ENCODE measurements at places on chromosomes 7 and 10.

- no peak for DNase-seq
Measured at GRCh38 chr7:51636503-51636902, 319.9 kb upstream of the COBL start.

DNA sequence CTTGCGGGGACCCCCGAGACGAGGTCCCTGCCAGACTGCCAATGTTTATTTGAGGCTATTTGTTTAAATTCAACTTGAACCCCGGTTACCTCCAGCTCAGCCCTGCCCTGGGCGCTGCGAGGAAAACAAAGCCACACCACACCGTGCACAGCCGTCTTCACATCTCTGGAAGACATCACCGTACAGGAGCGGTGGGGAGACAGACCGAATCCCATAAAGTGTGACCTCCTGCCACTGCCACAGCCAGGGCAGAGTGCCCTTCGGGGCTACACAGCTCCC is 40.0 kb downstream of the PRKAG2 start:
- no peak for DNase-seq

GRCh38 chr7:12987238-12987637 is 299.8 kb downstream of the ARL4A start:
- no peak for DNase-seq

DNA sequence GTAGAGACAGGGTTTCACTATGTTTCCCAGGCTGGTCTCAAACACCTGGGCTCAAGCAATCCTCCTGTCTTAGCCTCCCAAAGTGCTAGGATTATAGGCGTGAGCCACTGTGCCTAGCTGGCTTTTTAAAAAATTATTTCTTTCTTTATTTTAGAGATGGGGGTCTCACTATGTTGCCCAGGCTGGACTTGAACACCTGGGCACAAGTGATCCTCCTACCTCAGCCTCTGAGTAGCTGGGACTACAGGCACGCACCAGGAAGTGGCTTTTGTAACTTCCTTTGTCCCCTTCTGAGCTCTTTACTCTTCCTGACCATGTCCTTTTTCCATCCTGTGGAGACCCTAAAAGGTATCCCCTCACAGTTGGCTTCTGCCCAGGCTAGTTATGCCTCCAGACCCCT is 2.1 kb upstream of the MYOZ1 start:
- no peak for DNase-seq

DNA sequence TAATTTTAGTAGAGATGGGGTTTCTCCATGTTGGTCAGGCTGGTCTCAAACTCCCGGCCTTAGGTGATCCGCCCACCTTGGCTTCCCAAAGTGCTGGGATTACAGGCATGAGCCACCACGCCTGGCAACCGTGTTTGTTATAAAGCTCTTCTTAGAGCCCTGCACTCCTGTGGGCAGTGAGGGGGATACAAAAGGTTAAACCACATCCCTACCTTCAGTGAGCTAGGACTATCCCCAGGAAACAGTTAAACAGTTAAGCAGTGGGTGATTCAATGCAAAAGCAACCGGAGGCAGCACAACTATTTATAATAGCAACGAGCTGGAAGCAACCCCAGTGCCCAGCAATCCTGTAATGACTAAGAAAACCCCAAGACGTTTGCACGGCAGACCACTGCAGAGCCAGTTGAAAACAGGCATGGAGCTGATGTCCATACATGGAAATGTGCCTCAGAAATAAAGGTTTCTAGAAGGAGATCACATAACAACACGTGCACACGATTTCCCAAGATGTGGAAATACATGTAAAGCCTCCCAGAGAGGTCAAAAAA is 107.2 kb upstream of the LYZL2 start:
- no peak for DNase-seq

DNA sequence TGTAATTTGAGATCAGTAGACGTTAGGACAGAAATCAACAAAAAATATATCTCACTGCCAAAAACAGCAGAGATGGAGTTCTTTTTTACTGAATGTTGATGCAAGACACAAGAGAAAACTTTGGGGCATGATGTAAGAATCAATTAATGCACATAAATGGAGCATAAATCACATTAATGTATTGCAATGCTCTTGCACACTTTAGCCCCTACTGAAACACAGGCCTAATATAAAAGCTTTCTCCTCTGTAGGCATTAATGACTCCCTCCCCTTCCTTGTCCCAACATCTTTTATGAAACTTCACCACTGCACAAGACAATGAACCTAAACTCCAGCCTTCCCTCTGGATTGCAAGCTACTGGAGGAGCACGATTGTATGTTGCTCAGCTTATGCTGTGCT is 58.8 kb downstream of the CACNA2D1 start:
- DNase-seq: no peak

- no peak for DNase-seq
Measured at GRCh38 chr7:131488361-131488760, 68.1 kb downstream of the PODXL start.

DNA sequence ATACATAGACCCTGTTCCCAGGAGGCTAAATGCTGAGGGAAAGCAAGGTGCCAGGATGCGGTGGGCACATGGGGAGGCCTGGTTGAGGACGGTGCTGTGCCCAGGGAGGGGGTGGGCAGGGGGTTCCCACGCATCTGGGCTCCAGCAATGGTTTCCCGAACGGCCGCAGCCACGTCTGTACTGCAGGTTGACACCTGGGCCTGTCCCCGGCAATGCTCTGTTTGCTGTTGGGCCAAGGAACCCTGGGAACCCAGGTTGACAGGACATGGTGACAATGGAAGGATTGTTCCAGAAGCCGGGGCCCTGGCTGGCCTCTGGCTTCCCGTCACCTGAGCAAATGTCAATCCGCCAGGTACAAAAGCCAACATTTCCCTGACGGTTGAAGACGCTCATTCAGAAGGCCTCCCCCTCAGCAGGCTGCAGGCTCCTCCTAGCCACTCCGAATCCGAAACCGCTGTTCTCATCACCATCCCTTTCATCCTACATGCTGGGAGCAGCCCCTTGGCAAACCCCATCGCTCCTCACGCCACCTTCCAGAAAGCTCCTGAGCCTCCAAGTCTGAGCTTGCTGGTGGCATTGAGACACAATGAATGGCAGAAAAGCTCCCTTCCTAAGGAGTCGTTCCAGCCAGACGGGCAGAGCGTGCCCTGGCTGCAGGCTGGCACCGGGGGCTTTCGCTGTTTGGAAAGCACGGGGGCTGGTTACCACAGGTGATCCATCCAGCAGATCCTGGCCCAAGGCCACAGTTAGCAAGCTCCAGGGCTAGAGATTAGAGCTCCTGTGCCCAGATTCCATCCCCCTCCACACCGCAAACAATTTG is 31.2 kb downstream of the SPOCK2 start:
- no peak for DNase-seq

DNA sequence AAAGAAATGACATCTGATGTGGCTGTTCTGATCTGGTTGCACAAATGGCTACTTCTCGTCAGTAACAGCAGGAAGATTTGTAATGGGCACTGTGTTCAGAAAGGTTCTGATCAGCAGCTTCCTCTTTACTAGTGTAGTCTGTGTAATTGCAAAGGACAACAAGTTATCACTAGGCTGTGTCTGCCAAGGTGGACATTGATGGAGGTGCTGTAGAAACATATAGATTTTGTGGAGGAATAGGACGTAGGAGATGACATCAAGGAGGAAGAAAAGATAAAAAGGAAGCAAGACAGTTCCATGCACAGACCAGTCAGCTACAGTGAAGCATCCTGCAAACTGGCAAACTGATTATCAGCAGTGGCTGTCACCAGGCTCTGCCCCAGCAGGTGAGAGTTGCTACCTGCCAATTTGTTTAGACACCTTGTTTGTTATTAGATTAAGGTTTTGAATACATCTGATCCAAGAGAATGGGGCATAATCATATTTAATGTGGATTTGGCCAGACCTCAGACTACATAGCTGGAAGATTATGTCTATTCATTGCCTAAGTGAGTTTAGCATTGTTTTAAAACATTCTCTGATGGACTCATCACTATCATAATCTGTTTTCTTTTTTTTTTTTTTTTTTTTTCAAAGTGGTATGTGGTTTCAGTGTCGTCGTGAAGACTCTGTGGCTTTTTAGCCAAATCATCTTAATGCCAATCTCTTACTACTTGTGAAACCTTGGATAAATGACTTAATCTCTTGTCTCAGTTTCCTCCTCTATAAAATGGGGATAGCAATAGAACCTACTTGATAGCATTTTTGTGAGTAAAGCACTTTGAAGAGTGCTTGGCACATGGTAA is 417.9 kb upstream of the LRGUK start:
- DNase-seq: no peak

DNA sequence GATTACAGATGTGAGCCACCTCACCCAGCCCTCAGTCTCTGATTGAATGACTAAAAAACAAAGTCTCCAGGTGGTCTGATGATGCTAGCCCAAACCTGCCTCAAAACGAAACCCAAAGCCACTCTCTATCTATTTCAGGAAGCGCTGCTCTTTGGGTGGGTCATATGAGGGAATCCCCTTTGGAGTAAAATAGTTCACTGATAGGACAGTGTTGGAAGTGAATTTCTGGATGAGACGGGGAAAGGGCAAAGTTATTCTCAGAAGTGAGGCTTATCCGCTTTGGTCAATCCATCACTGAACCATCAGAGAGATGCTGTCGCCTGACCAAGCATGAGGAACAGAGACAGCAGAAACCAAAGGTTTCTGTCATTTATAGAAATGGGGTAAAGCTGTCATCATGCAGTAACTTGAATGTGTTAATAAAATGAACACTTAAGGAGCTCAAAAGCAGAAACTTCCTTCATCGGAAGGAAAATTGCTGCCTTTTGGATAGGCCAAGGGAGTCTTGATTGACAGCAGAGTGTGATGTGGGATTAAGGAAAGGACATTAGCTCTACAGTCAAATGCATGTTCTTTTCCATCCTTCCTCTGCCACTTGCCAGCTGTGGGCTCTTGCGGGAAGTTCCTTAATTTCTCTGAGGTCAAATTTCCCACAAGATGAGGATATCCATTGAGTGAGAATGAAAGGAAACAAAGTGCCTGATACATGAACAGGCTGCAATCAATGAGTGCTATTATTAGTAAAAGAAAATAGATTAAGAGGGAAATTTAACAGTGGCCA is 64.9 kb upstream of the C1QL3 start:
- no peak for DNase-seq

DNA sequence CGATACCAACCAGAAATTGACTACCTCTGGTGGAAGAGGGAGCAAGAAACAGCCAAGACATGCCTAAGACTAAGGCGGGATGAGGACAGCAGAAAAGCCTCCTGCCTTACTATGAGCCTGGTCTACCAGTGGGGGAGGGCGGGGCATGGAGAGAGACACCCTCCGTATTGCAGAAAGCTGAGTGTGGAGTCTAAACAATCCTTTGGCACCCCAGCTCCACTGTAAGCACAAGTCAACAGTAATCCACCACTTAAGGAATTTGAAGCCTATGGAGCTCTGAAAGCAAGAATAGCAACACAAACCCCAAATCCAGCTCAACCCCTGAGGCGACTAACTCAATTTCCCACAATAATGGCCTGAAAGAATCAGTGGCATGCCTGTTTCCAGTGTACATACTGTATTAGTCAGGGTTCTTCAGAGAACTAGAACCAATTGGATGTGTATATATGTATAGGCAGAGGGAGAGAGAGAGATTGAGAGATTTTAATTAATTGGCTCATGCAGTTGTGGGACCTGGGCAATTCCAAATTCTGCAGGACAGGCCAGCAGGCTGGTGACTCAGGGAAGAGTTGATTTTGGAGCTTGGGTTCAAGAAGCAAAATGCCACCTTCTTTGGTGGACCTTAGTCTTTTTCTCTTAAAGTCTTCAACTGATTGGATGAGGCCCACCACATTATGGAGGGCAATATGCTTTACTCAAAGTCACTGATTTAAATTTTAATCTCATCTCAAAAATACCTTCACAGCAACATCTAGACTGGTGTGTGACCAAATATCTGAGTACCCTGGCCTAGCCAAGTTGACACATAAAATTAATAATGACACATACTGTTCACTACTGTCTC is 13.5 kb downstream of the PPIF start:
- no peak for DNase-seq

DNA sequence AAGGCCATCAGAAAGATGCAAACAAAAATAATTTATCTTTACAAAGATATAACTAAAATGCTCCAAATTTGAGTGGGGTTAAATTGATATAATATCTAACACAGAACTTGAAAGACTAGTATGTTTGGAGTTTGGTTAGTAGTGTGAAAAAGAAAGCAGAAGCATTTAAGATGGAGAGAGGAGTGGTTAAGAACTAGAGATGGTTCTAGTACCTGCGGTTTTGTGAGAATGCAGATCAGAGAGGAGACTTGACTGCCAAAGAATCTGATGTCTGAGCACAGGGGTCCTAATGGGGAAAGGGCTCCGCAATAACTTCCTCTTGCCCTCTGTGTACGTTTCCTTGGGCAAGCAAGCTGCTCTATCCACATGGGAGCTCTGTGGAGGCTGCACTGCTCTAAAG is 506.8 kb upstream of the COBL start:
- no peak for DNase-seq

DNA sequence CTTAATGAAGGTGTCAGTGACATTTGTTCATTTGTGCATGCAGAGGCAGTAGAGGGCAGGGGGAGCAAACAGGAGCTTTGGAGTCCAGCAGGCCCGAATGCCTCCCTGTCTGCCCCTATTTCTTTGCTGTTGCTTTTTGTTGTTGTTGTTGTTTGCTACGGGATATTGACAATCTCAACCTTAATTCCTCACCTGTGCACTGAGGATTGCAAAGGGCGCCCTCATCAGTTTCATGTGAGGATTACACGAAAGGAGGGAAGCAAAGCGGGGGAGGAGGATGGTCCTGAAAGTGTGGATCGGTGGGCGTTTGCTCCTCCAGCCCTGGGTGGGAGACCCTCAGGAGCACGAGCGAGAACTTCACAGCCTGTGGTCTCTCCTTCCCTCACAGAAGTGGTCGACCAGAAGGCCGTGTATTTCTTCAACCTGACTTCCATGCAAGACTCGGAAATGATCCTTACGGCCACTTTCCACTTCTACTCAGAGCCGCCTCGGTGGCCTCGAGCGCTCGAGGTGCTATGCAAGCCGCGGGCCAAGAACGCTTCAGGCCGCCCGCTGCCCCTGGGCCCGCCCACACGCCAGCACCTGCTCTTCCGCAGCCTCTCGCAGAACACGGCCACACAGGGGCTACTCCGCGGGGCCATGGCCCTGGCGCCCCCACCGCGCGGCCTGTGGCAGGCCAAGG is 9.6 kb downstream of the GDF10 start:
- no peak for DNase-seq

DNA sequence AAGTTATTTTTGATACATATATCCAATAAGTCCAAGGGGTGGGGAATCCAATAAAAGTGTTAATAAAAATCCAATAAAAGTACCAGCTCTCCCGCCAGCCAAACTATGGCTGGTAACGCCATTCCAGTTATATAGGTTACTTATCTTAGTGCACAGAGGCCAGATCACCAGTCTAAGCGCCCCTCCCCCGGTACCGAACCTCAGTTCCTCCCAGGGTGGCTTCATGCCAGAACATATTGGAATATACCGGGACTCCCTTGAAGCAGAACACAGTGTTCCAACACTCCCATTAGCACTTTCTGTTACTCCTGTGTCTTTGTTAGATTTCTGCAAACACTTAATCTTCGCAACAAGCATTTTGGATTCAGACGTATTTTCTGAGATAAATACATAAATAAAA is 7.5 kb downstream of the FBH1 start:
- DNase-seq: no peak

All from stimulated activated CD8-positive, alpha-beta memory T cell treated with anti-CD3 and anti-CD28 coated beads, Interleukin-2, amount 100 ng/mL, for 48 hours (primary cell).